ENCODE measurements at places on chromosomes 3 and 15.
A peak's percentile ranks its signal among the peaks of the same experiment; 100 is the strongest.

GRCh38 chr15:90924375-90924774 lies 8.0 kb downstream of the HDDC3 start:
- no peak for DNase-seq

DNA sequence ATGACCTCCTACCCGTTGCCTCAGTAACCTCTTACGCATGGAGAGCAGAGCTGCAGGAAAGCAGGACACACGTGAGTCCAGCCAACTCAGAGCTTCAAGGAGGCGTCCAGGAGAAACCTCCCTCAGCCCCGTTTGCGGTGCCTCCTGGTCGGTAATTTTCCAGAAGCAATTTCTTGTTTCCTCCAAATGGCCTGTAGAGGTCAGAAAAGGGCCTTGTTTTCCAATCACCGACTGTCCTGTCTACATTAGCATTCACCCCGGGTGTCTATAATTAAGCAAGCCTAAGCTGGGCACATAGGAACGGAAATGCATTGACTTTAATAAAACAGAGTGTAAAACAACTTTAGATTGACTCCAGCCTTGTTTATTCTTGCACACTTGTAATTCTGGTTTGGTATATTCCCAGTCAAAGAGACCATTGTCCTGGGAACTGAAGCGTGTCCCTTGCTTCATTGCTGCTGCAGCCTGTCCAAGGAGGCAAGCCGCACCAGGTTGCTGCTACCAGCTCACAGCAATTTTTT lies 836.2 kb downstream of the AGBL1 start:
- DNase-seq, result peak; percentile 55

DNA sequence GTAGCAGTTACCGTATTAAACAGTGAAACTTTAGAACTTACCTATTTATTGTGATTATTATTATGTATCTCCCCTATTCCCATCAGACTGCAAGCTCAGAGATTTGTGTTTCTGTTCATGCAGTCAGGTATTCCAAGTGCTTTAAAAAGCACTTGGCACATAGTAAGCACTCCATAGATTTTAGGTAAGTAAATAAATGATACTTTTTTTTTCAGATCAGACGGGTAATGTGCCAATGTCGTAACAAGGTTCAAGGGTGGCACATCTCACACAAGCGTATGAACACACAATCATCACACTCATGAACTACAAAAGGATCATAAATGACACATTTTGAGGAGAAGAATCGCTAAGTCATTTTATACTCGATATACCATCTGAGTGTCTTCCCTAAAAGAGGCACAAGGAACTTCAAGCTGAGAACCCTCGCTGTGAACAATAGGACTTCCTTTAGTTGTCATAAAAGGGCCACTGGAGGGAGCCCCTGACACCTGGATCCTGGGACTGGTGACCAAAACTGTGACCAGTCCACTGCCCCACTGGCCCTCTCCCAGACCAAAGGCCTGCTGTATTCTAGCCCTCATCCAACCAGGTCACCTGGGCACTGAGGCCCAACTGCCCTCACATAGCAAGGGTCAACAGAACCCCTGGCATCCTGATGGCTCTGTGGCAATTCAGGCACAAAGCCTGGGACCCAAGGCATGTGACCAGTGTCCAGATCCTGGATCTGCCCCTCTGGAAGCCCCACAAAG lies 32.1 kb downstream of the KIF9 start:
- peak; percentile 57 for DNase-seq

DNA sequence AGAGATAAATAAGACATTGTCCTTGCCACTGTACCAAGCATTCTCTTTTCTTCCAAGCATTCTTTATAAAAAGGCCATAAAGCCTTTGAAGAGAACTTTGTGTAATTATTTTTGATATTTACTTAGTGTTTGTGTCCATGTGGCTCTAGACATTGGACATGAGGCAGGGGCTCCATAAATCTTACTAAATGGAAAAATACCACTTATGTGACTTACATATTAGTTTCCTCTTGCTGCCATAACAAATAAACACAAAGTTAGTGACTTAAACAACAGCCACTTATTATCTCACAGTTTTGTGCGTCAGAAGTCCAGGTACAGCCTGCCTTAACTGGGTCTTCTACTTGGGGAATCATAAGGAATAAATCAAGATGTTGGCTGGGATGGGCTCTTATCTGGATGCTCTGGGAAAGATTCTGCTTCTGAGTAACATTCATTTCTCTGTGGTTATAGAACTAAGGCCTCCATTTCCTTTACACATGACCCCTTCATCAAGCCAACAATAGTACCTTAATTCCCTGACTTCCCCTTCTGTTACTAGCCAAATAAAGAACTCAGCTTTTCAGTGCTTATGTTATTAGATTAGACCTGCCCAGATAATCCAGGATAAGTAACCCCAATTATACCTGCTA lies 59.9 kb upstream of the COL8A1 start:
- peak; percentile 28 for DNase-seq

DNA sequence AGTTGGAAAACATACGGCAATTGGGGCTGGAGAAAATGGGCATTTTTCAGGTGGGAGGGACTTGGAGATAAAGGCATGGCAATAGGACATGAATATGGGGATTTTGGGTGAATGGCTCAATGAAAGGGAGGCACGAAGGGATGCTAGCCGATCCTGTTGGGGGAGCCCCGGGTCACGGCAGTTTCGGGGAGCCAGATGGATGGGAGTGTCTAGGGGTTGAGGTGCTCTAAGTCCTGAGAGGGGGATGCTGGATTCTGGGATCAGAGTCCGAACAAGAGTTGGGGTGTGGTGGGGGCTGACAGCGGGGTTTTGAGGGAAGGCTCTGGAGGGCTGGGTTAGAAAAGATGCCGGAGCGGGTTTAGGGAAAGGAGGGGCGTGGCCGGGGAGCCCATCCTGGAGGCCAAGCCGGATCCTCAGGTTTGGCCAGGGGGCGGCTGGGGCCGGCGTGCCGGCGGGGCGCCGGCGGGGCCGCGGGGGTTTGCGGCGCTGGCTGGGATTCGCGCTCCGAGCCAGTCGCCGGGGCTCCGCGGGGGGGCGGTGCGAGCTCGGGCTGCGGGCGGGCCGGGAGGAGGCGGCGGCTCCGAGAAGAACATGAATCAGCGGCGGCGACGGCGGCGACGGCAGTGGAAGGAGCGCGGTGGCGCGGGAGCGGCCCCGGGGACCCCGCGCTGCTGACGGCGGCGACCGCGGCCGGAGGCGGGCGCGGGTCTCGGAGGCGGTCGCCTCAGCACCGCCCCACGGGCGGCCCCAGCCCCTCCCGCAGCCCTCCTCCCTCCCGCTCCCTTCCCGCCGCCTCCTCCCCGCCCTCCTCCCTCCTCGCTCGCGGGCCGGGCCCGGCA lies at the start of gene TYRO3:
TSS of gene TYRO3 (plus strand) at position 813 of the 839 bp plus-strand sequence. CDS start 46 bp downstream, outside the sequence.
- peak; percentile 60 for DNase-seq

- DNase-seq, result no peak
Observed at GRCh38 chr3:69819282-69819681, 80.0 kb downstream of the MITF start.

All from EH (cell line).